ENCODE measurements at places on chromosomes 3 and 15. TPM values are rescaled to one million over a fixed set of nuclear protein-coding genes. Genes with fewer than 3 reads are reported as not detected.

B3GNT5 gene
- total RNA-seq = 12.7 TPM

UNC13C gene
- not detected for total RNA-seq

GRCh38 chr3:80750637-80751036, 982.8 kb upstream of the ROBO1 start:
- DNase-seq = no peak

- DNase-seq = no peak
These were observed 30.1 kb upstream of the TPM1 start for GRCh38 chr15:63012444-63012843.

GRCh38 chr15:67127965-67128364, 62.6 kb downstream of the SMAD3 start:
- peak; percentile 73 for DNase-seq

GRCh38 chr3:116265320-116265695, 180.0 kb downstream of the LSAMP start:
- DNase-seq = no peak

POLG gene
- 94.8 TPM for total RNA-seq

DNA sequence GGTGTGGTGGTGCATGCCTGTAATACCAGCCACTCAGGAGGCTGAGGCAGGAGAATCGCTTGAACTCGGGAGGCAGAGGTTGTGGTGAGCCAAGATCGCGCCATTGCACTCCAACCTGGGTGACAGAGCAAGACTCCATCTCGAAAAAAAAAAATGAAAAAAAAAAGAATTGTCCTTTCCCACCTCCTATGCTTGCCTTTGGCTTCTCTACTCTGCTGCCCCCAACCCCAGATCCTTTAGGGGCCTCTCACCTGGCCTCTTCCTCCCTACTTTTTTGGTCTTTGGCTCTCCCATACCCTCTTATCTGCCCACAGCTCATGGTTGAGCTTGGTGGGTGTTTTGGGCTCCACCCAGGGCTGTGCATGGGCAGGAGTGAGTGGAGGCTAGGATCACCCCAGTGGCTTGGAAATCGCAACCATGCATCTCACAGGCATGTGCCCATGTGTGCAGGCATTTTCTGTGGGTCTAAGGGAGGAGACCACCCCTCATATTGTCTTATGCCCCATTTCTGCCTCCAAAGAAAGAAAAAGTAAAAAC, 2.1 kb upstream of the SHISA5 start:
- no peak for DNase-seq

C2CD4A gene
- total RNA-seq = 2.6 TPM

B3GALNT1 gene
- total RNA-seq = 1.6 TPM

FSTL1 gene
- total RNA-seq = 0.12 TPM

DNA sequence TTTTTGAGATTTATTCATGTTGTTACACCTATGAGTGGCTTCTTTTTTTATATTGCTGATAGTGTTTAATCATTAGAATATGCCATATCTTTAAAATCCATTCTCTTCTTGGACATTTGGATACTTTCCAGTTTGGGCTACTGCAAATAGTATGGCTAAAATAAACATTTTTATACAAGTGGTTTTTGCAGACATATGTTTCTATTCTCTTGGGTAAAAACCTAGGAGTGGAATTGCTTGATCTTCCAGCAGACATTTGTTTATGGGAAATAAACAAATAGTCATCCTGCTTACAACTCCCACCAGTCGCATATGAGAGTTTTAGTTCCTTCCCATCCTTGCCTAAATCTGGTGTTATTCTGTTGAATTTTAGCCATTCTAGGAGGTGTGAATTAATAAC, 193.1 kb downstream of the ALCAM start:
- no peak for DNase-seq

GRCh38 chr3:64329037-64329436, 103.8 kb upstream of the PRICKLE2 start:
- DNase-seq = no peak

- no peak for DNase-seq
These were observed 34.7 kb upstream of the UBE2Q2 start for GRCh38 chr15:75808563-75808962.

DNA sequence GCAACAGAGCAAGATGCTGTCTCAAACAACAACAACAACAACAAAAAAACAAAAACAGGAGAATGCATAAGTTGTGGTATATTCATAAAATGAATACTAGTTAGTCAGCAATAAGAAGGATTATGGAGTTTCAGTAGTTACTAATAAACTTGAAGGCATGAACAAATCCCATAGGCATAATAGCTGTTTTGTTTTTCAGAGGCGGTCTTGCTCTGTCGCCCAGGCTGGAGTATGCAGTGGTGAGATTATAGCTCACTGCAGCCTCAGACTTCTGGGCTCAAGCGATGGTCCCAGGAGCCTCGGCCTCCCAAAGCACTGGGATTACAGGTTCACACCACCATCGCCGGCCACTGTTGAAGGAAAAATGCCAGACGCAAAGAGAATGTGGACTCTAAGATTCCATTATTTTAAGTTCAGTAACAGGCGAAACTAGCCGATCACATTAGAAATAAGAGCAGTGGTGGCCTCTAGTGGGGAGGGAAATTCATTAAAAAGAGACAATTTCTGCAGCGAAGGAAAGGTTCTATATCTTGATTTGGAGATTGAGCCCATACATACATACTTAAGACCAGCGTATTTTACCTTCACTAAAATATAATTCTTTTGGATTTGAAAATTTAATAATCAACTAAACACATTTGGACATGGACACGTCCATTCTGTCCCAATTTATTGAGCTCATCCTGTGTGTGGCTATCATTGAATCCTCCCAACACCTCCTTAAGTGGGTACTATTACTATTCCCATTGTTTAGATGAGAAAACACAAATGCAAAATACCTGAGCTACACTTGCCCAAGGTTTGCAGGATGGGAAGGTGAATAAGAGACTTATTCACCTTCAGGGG, 27.4 kb upstream of the HDAC11 start:
- DNase-seq = peak; percentile 37

GRCh38 chr3:105424412-105425152, 57.9 kb downstream of the ALCAM start:
- no peak for DNase-seq

STAC gene
- total RNA-seq = not detected

DNA sequence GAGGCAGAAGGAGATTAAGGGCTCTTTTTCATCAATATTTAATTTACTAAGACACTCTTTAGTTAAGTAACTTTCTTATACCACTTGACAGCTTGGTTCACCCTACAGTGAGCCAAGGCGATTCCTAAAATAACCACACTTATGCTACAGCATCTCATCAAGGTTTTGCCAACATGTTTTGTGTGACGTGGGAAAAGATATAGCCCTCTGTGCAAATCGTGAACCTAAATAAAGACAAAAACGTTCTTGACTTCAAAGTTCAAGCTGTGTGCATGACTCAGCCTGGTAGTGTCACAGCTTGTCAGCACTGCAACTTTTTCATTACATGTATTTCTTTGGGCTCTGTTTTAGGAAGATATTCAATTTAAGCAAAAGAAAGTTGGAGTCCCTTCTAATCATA, 297.0 kb upstream of the EPHA3 start:
- DNase-seq = no peak

ADAMTS7 gene
- total RNA-seq = 0.10 TPM

GRCh38 chr3:143697975-143698374, 150.3 kb downstream of the SLC9A9 start:
- DNase-seq = no peak

DNA sequence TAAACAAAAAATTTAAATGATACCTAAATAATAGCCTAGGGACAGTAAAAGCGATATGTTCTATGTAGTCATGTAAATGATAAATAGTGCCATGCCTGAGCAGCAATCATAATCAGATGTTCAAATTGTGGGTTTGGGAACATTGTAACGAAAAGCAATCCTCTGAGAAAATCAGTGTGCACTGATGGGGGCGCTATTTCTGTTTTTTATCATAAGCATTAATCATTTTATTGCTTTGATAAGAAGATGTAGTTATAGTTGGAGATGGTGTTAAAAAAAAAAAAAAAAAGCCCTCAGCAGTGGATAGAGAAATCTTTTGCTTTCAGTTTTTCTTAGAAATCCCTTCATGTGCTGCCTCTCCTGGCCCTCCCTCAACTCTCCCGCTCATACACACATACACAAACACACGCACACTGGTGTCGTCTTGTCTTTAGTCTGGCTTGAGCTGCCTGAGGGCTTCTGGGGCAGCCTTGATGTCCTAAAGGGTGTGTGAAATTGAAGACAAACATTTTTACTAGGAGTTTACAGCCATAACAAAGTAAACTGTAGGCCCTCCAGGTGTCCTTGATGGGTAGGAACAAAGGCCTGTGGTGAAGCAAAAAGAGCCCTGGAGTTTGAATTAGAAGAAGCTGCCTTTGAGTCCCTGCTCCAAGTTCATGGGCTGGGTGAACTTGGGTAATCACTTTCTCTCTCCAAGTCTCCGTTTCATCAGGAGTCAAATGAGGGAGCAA, 428.1 kb downstream of the SOX2 start:
- no peak for DNase-seq

DNA sequence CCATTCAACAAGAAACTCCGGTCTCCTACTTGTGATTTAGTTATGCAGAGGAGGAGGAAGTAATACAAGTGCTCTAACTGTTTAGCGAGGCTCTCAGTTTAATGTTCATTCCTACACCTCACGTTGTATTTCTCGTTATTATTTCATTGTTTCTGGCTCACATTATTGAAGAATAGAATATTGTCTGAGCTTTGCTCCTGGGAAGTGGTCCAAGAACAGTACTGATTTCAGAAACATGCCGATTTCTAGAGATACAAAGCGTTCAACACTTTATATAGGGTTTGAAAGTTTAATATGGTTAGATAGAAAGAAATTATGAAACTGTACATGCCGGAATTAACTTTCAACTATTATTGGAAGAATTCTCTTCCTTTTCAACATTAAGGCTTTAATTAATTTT, 1145.5 kb downstream of the TBL1XR1 start:
- no peak for DNase-seq

- DNase-seq = peak; percentile 65
These were observed 142.8 kb downstream of the EDEM1 start for GRCh38 chr3:5330152-5330810.

Measured in activated CD4-positive, alpha-beta memory T cell treated with anti-CD3 and anti-CD28 coated beads for 36 hours (primary cell).